OCI-LY7 (cell line): ENCODE measurements at places on chromosomes 4 and X. TPM values are rescaled to one million over a fixed set of nuclear protein-coding genes. Genes with fewer than 3 reads are reported as not detected.

DNA sequence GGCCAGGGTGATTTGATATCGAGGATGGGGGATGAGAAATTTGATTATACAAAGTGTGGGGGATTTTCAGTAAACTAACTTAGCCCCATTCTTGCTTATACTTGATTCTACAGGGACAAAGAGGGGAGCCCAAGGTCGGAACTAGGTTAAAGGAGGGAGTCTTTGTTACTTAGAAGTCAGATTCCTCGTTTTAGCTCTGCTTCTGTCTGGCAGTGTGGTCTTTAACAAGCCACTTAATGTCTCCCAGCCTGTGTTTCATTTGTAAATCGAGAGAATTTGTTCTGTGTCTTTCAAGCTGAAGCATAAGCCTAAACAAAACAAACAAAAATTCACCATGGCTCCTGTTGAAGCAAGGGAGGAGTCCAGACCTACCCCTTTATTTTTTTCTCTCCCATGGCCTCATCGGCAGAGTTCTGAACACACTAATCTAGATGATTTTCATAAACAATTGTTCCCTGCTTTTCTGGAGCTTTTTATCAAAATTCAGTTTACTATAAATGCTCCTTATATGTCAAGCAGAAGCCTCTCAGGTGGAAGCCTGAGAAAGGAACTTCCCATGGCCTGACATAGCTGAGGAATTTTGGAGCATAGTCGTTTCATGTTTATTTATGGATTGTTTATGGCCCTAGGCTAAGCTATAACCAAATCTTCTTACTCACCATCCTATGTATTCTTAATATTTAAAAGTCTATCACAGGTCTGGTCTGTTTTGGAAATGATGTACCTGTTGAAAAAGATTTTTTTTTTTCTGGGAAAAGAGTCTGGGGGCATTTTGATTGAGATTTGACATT lies 62.6 kb upstream of the SYTL5 start:
- DNase-seq: no peak

GRCh38 chr4:81052119-81053068 lies 21.9 kb downstream of the BMP3 start:
- peak; percentile 99 for DNase-seq

DNA sequence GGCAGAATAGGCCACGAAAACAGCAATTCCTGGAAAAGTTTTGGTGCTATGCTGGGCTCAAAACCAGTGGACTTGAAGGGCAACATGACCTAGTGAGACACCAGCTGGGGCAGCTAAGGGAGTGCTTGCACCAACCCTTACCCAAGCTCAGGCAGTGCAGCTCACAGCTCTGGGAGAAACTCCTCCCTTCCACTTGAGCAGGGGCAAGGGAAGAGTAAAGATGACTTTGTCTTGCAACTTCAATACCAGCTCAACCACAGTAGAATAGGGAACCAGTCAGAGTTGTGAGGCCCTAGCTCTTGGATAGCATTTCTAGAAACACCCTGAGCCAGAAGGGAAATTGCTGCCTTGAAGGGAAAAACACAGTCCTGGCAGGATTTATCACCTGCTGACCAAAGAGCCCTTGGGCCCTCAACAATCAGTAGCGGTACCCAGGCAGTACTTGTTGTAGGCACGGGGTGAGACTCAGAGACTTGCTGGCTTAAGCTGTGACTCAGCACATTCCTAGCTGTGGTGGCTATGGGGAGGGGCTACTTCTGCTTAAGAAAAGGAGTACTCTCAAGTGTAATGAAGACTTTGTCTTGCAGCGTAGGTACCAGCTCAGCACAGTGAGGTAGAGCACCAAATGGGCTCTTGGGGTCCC lies 19.7 kb upstream of the ABCG2 start:
- no peak for DNase-seq

Gene MSN
- 143 and 145 TPM in 2 replicates for total RNA-seq

- no peak for DNase-seq
Observed at GRCh38 chr4:127533028-127533700, 99.6 kb upstream of the INTU start.

Gene MOSPD2
- 10.1 and 11.3 TPM in 2 replicates for total RNA-seq

Gene DCAF8L2
- total RNA-seq: not detected in 2 replicates

DNA sequence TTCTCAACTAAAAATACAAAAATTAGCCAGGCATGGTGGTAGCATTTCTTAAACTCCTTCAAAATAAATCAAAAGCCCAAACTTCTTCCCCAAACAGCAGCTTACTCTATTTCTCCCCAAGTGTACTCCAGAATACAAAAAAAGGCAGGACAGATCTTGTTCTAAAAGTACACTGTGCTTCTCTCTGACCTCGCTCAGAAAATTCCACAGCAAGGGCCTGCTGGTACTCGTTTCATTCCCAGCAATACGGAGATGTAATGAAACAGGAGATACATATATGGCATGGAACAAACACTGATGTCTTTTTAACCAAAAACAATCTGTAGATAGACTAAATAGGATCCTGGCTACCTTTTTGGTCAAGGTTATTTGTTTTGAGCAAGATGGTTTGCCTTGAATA lies 25.2 kb downstream of the MAP7D2 start:
- DNase-seq: no peak

Gene CLGN
- 2.5 and 4.2 TPM in 2 replicates for total RNA-seq

DNA sequence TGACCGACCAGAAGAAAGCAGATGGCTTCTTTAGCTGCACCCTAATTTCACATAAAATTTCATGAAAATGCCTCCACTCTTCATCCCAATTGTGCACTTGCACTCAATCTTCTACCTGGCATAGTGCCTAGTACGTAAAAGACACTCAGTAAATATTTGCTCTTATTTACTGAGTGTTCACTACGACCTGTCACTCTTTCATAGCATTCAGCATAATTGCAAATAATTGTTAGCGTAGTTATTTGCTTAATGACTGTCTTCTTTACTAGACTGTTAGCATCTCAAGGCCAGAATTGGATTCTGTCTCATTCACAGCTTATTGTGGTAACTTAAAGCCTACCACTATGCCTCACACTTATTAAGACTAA lies 130.2 kb downstream of the ENOX2 start:
- DNase-seq: no peak

Gene ADH1B
- total RNA-seq: not detected in 2 replicates

DNA sequence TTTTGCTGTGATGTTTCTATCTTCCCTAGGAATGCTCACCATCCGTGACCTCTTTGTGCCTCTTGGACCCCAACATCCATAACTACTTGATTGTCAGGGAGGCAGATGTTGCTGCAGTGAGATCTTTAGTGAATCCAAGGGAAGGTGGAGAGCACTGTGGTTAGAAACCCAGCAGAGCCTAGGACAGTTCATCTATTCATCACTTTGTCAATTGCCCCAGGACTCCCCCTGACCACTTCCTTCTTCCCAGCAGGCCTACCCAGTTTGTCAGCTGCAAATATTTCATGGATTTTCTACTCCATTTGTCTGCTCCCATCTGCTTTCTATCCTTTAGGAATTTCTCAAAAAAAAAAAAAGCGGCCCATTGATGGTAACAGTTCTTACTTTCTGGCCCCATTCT lies 942.8 kb downstream of the PCDH7 start:
- DNase-seq: no peak

DNA sequence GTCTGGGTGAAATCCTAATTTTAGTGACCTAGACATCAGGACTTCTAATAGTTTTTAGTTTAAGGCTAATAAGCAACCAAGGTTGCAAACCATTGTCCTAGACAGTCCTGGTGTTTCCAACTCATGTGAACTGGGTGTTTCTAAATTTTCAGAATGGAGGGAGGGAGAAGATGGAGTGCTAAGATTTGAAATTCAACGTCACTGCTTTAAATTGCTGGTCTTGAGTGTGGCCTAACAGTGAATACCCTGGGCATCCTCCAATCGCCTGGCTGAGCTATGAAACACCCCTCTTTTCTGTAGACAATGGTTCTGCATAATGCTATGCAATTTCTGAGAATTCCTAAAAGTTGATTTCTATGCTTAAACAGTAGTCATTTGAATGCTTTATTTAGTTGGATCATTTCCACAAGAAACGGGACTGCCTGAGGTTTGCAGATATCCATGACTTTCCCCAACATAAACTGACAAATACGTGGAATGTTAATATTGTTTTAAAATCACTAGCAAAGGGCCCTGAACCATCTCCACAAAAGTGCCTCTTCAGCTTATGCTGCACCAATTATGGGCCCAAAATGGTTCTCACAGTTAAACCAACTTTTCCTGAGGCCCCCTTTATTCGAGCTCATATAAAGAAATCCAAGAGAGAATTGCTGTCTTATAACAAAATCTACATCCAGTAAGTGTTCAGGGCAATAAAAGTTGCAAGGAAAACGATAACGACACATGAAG lies 1.1 kb downstream of the FBXL5 start:
- peak; percentile 64 for DNase-seq

GRCh38 chr4:112560084-112560483 lies 44.1 kb upstream of the NEUROG2 start:
- DNase-seq: peak; percentile 33

DNA sequence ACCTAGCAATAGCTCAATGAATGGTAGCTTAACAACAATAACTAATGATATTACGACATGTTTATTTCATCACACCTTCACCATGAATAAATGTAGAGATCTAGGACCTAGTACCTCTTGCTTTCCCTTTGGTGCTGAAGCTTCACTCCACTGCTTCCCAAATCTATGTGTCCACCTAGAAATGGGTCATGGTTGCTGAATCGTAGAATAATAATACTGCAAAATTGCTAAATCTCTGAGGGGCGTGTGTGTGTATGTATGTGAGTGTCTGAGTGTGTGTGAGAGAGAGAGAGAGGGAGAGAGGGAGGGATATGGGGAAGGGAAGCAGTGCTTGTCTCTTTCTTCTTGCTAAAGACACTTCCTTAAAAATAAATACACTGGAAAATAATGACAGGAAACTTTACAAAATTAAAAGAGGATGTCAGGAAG lies 109.3 kb upstream of the BMP2K start:
- DNase-seq: no peak

DNA sequence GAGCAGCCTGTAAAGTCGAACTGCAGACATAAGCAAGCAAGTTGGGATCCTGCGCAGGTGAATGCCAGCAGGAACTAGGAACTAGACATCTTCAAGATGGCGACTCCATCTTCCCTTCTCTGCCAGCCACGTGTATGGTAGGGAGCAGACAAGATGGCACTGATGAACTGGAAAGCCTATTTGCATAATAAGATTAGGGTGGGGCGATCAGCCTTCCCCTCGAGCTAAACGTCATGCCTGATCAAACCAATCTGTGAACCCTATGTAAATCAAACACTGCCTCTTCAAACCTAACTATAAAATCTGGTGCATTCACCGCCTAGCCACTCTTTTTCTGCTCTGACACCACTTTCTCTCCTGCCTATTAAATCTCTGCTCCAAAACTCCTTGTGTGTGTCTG lies 28.1 kb upstream of the LGI2 start:
- DNase-seq: no peak

DNA sequence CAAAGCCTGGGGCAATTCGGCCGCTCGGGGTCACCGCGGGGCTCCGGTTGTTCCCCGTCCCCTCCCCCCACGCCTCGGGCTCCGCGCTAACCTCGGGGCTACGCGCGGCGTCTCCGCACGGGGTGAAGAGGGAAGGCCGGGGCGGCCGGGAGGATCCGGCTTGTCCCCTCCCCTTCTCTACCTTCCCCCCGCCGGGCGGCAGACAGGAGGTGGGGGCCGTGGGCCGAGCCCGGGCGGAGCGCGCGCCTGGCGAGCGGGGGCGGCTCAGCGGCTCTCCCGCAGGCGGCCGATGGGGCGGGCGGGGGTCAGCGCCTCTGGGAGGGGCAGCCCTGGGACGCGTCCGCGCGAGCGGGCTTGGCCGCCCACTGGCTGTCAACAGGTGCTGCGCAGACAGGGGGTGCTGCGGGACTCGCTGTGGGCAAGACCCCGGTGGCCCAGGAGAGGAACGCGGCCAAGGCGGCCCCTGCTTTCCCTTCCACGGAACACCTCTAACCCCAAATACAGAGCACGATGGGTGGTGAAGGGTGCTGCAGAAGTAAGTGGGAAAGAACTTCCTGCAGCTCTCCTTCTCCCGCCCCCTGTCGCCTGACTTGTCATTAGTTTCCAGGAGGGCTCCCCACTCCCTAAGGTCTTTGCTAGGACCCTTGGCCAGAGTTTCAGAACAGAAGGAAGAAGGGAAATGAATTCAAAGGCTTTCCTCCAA lies at the start of gene PDGFC:
TSS of gene PDGFC (minus strand) at position 124 of the 703 bp plus-strand sequence. CDS start 896 bp downstream, outside the sequence.
- DNase-seq: no peak

Gene LINC00632
- total RNA-seq: not detected in 2 replicates

- DNase-seq: no peak
Observed at GRCh38 chrX:117610049-117610448, 506.6 kb downstream of the KLHL13 start.

DNA sequence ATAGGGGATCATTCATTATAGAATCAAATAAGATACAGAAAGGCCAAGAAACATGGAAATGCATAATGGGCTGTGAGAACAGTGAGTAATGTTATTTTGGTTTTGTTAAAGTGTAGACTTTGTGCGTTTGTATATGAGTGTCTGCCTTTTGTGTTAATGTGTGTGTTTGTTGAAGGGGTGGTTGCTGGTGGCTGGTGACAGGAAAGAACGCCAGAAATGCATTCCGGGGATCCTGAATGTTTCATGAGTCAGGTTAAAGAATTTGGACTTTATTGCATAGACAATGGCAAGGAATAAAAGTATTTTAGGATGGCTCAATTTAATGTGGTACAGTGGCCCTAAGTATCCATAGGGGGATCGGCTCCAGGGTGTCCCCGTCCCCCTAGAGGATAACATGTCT lies 1228.9 kb downstream of the PCDH7 start:
- no peak for DNase-seq

- no peak for DNase-seq
Observed at GRCh38 chr4:105988671-105989070, 93.4 kb downstream of the NPNT start.

DNA sequence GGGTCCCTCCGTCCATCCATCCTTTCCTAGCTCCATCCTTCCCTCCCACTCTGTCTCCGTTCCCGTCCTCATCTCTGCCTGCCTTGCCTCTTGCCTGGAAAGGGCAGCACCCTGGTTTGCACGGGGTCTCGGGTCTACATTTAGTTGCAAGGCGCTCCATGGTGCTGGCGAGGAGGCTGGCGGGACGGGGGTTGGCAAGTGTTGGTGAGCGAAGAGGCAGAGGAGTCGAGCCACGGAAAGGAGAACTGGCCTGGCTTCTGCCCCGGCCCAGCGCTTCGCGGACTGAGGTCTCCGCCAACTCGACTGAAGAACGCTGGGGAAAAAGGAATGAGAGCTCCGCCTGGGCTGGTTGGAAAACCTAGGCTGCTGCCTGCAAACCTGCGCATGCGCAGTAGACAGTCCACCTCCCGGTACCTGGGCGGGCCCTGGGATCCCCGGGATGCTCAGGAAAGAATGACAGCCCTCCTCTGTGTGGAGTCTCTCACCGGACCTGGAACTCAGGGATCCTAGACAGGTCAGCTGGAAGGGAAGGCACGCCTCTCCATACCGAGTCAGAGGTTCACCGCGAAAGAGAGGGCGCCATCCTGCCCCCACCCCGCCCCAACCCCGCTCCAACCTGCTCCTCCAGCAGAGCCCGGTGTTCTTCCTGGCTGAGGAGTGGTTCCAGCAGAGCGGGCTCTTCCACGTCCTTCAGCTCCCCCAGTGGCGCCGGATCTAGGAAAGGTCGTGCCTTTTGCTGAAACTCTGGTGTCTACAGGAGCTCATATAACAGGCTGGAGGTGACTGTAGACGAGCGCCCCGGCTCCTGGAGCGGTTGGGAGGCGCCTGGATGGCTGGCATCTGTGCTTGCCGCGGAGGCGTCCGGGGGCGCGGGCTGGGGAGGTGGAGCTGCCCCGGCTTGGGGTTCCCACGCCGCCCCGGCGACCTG lies 6.0 kb downstream of the FRG2 start:
- DNase-seq: no peak

GRCh38 chr4:5322321-5322720 lies 271.0 kb downstream of the STK32B start:
- no peak for DNase-seq
